ENCODE measurements at places on chromosomes 3 and 15.
A peak's percentile ranks its signal among the peaks of the same experiment; 100 is the strongest.

DNA sequence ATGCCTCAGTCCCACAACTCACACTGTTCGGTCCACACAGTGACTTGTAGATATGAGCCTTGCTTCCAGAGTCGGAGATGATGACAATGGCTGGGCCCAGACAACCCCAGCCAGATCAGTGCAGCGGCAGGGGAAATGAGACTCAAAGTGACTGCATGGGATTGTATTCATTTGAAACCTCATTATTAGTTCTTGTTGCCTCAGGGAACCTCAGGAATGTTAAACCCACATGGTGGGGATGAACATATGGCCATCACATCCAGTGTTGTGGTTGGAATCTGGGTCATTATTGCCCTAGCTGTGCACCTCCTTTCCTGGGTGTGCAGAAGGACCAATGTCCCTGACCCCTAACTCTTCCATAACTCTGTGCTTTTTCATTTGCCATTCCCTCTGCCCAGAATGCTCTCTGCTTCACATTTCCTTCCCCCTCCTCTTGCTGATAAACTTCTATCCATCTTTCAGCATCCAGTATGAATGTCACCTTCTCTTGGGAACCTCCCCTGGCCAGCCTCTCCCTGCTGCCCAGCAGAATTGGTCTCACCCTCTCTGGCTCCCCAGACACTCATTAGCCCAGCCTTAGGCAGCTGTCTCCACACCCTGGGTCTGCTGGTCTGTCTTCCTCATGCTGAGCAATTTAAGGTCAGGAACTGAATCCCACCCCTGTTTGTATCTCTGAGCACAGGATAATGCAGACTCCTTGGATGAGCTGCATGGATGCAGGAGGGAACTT, 67.0 kb upstream of the TNFAIP8L3 start:
- no peak for DNase-seq

DNA sequence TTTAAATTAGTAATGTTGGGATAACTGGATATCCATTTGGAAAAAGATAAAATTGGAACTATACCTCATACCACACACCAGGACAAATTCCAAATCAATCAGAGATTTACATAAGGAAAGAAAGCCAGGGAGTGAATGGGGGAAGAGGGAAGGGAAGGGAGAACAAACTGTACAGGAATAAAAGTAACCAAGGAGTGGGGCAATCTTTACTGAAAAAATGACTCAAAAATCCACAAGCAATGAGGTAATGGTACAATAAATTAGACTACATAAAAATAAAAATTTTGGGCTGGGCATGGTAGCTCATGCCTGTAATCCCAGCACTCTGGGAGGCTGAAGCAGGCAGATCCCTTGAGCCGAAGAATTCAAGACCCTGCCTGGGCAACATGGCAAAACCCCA, 82.6 kb downstream of the MLH1 start:
- DNase-seq, result no peak

DNA sequence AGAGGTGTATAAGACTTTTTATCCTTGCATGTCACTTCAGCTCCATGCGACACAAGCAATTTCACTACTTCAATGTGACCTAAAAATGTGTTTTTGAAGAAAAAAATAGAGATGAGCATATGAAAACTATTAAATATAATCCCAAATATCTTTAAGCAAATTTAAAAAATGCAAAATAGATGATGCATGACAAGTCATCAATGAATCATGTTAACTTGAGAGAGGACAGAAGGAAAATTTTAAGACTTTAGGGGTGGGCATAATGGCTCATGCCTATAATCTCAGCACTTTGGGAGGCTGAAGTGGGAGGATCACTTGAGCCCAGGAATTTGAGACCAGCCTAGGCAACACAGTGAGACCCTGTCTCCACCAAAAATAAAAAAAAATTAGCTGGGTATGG, 73.3 kb downstream of the ANKRD28 start:
- DNase-seq, result no peak

DNA sequence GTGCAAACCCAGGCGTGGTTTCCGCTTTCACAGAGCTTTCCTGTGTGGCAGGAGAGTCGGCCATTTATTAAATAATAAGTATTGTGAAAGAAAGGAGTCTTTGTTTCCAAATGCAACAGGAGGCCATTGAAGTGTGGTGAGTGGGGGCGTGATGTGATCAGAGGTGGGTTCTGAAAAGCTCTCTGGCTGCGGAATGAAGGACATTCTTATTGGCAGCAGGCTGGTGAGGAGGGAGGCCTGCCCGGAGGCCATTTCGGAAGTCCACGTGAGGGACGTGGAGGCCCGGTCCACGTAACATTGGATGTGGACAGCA, 11.1 kb downstream of the ARNT2 start:
- DNase-seq, result no peak

DNA sequence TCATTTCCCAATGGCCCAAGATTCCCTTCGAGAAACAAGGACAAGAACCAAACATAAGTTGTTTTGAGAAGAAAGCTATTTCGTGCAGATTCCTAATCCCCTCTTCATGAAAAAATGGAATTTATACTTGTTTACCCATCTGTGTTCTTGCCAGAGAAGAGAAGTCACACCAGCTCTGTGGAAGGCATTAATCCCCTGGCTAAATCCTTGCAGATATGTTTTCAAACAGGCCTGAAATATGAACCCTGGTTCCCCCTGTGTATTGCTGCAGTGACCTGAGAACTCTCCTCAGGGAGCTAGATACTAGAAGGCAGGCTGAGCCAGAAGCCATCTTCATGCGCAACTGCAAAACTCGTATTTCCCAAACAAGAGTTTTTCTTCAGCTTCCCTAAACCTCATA, 337.7 kb downstream of the NEK10 start:
- no peak for DNase-seq

DNA sequence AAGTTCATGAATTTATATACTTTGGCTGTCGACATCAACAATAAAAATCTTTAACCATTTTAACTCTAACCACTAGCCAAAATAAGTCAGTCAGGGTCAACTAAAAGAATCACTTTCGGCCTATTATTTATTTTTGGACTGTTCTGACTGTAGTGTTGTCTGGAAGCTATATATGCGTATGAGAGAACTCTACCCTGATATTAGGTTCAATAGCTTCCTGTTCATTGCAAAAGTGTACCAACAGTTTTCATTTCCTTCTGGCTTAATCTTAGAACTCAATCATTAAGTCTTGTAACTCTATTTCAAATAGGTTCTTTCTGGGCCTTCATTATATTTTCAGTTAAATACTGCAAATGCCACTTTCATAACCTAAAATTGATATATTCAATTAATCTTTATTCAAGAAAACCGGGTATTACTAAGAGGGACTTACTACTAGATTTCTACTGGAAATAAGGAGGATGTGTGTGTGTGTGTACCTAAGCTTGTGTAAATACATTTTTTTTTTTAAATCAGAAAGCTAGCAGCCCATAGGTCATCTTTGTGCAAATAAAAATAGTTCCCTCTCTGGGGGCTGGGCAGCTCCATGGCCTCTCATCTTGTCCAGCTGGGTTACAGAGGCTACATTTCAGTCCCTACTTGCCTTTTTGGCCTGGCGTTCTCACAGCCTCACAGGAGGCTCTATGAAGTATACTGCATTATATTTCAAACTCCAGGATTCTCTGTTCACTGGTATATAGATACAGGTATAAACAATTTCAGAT, 5.8 kb downstream of the SERPINI2 start:
- no peak for DNase-seq

DNA sequence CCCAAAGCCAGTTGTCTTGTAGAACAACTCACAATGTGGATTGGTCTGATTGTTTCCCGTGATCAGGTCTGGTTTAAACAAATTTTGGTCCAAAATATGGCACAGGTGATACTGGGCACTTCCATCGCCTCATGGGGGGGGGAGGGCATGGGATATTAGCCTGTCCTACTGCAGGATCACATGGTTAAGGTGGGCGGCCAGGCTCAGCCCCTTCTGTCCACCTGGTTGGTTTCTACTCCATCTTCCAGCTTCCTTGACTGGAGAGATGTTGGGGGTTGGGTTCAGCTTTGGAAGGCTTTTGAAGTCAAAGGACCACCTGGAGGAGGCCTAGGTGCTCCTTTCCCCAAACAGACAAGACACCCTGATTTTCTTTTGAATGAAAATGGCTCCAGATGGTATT, 7.2 kb downstream of the KLF13 start:
- DNase-seq, result no peak

DNA sequence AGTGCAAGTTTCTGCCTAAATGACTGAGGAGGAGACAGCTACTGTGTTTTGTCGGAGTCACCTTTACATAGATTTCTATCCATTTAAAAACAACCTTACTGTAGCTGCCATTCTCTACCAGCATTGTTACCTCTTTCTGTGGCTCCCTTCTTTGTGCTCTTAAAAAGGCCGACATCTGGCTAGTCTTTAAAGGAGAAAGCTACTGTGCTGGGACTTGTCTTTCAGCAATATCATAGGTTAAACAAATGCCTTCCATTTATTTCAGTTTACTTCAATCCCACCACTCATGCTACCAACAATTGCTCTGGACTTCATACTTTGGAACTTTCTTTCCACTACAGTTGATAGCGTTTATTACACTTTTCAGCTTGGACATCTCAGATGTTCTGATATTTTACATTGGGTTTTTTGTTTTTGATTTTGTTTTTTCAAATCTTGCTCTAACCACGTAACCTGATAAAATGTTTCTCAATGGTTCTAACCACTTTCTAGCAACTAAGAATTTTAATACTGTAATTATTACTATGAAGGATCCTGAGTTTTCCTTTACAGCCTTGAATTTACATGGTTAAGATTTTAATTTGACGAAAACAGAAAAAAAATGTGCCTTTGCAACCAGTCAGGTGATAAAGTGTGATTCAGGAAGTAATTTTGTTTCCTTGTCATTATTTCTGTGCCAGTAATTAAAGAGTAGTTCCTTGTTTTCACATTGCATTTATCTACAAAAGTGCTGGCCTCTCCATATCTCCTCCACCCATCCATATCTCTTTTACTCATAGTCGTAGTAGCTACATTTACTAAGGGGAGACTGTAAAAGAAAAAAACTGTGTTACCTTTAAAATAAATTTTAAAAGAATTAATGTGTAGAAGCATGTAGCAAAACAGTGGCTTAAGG, 1.3 kb upstream of the CBLB start:
- DNase-seq, result no peak

DNA sequence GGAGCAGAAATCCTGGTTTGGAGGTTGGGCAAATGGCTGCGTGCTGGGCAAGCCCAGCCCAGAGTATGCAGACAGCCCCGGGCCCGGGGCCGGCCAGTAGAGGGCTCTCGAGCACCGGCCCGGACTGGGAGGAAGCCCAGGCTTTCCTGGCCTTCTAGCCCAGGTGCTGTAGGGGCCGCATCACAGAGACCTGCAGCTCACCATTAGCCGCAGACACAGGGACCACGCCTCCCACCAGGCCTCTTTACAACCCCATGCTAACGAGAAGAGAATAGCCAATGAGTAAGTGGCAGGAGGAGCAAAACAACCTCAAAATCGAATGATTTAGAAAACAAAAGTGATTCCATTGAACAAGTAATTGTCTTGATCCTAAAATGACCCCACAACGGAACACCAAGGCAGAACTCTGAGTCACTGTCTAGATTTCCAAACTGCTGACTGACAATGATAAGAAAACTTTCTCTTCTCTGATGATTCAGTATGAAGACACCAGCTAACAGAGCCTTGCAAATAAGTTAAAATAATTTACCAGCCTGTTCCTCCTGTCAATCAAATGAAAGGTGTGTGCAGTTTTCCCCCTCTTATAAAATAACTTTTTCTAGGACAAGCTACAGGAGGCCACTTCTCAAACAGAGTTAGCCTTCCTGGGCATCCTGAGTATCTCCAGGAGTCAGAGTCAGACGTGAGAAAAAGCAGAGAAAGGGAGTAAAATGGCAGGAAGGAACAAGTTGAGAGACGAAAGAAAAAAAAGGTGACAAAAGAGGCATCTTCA, 102.2 kb downstream of the DGKG start:
- DNase-seq, result peak; percentile 49

DNA sequence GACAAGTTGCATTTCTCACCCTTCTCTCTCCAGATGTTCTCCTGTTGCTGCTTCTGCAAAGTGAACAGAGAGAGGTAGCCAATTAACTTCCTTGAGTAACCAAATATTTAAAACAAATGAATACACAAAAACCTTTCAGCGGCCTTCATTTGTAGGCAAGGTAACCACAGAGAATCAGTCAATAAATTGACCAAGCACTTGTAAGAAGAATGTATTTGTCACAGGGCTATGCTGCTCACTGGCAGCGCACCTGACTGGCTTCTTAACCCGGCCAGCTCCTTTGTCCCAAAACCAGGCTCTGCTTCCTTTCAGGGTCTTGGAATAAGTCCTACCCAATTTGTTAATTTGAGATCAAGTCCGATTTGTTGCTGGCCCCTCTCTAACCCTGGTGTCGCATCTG, 43.5 kb upstream of the STXBP5L start:
- no peak for DNase-seq

- DNase-seq, result no peak
Measured at GRCh38 chr3:71397046-71397445, 186.5 kb downstream of the FOXP1 start.

GRCh38 chr15:53520996-53521395, 238.5 kb downstream of the WDR72 start:
- no peak for DNase-seq

DNA sequence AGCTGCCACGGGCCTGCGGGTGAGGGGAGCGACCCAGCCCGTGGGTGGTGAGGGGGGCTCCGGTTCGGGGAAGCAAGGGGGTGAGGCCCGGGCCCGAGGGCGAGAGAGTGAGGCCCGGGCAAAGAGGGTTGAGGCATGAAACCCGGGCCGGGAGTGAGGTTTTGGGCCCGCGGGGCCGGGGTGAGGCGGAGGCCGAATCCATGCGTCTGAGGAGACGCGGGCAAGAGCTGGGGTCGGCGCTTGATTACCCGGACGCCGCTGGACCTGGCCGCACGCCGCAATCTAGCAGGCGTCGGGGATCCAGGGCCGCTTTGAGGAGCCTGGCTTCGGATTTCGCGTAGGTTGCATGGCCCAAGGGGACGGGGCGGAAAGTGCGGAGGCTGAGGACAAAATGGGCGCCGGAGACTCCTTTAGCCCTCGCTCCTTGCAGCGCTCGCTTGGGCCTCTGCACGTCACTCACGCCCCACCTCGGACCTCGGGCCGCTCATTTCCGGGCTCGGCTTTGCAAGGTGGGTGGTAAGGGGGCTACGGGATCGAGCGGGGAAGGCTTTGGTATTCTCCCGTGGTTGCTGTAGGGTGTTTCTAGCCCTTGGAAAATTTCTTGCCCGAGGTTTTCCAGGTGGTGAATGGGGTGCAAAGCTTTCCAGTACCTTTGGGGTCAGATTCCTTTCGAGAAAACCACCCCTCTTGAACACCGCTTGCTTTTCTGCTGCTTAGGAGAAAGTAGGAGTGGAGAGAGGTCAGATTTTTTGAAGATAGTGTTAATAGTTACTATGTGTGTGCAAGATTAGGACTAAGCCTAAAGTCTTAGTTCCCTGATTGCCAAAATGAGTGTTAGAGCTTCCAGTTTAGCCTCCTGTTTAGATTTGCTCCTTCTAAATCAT, 827 bp downstream of the SLC25A36 start:
- DNase-seq, result peak; percentile 24
